NCI-H1694 (cell line): ENCODE measurements at places on chromosomes 7 and 10.

DNA sequence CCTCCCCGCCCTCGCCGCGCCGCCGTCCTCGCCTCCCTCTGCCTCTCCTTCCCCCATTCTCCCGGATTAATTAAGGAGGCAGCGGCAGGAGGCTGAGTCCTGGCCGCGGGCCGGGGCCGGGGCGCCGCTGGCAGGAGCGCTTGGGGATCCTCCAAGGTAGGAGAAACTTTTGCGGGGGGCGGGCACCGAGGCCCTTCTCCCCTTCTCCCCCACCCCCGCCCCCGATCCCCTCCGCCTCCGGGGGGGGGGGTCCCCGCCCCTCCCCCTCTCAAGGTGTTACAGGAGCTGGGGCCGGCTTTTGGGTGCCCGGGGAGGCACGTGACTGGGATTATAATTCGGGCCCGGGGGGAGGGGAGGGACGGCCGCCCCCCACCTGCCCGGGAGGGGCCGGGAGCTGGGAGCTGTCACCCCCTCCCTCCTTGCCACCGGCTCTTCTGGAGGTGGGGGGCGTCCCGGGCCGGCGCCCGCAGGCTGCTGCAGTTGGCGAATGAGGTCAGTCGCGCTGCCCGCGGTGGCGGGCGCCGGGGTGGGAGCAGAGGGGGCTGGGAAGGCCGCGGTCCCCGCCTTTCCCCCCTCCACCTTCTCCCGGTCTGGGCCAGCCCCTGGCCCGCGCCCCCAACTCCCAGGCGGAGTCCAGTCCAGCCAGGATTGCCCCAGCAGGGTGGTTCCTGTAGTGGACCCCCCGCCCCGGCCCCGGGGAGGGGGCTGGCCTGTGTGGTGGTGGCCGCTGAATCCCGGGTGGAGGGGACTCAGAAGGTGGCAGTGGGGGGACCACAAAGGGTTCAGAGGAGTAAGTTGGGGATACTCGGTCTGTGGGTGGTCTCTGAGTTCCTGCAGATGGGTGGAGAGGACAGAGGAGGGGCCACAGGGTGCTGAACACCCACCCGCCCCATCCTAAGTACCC lies 567 bp downstream of the GTF2IRD1 start:
- DNase-seq, result no peak

DNA sequence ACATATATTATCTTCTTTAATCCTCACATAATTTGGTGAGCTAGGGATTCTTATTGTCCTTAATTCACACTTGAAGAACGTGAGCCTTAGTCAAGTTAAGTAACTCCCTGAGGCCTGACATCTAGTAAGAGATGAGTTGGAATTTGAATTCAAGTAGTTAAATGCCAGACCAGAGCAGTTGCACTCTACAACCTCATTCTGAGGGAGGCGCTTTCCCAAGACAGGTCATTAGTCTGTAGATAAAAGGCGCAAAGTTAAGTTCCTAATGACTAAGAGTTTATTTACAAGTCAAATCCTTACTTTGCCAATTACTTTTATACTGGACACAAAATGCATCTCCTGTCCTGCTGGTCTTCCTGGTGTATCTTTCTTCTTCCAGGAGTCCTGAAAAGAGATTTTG lies 3.6 kb upstream of the EXOC6 start:
- DNase-seq, result no peak

DNA sequence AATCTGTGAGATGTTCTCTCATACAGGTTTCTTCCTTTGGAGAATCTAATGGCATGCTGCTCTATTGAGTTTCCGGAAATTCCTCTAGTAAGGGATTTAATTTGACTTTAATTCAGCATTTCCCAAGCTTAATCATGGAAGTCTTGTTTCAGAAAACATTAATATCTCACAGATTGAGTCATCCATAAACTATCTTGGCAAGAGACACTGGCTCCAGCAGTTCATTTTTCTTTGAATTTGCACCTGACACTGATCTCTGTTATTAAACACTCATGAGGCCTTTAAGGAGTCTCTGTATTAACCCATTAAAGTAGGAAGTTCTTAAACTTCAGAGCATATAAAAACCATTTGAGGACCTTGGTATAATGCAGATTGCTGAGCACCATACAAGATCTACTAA lies 3.6 kb upstream of the ITGB8 start:
- DNase-seq, result no peak

DNA sequence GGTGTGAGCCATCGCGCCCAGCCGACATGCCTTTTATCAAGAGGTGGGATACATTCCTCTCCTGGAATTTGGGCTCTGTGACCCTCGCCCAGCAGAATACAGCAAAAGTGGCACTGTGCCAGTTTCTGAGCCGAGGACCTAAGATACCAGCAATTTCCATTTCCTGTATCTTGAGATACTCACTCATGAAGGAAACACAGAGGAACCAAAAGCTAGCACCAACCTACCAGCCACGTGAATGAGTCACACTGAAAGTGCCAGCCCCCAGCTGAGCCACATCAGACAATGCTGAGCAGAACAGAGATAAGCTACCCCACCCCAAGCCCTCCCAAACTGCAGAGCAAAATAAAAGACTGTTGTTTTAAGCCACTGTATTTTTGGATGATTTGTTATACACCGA lies 56.3 kb downstream of the CACUL1 start:
- DNase-seq, result no peak

DNA sequence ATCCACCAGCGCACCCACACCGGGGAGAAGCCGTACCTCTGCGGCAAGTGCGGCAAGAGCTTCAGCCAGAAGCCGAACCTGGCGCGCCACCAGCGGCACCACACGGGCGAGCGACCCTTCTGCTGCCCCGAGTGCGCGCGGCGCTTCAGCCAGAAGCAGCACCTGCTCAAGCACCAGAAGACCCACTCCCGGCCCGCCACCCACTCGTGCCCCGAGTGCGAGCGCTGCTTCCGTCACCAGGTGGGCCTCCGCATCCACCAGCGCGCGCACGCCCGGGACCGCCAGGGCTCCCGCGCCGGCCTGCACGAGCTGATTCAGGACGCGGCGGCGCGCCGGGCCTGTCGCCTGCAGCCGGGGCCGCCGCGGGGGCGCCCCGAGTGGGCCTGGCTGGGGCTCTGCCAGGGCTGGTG lies 17.7 kb downstream of the ZNF775 start:
- no peak for DNase-seq

DNA sequence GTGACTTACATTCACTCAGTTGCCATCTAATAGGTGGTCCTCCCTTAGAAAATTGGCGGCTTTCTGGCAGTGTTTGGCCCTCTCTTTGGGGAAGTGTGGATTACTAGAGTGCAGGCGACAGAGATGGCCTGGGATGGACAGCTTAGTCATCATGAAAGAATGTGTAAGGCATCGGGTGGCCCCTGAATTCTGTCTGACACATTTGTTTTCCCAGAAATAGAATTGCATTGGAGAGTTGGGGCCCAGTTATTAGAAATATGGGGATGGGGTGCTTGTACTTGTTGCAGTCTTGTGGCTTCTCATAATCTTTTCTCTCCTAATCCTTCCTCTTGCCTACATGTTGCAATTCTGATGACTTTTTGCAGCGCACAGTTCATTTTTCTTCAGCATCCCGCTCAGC lies 13.8 kb downstream of the TCF7L2 start:
- no peak for DNase-seq

DNA sequence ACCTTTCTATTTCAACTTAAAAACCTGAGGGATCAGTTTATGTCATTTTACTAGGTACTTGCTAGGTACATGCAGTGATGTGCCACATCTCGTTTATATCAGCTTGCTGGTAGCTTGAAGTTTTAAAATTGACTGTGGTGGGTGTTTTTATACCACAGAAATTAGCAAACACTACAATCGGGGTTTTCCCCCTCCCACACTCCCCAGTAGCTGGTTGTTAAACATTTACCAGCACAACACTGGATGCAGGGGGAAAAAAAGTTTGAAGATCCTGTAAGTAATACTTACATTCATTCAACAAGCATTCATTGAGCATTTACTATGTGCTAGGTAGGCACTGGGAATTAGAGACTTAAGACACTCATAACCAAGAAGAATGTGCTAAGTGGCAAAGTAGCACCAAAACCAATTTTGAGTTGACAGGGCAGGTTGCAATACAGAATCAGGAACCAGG lies 32.6 kb downstream of the USP6NL start:
- no peak for DNase-seq

DNA sequence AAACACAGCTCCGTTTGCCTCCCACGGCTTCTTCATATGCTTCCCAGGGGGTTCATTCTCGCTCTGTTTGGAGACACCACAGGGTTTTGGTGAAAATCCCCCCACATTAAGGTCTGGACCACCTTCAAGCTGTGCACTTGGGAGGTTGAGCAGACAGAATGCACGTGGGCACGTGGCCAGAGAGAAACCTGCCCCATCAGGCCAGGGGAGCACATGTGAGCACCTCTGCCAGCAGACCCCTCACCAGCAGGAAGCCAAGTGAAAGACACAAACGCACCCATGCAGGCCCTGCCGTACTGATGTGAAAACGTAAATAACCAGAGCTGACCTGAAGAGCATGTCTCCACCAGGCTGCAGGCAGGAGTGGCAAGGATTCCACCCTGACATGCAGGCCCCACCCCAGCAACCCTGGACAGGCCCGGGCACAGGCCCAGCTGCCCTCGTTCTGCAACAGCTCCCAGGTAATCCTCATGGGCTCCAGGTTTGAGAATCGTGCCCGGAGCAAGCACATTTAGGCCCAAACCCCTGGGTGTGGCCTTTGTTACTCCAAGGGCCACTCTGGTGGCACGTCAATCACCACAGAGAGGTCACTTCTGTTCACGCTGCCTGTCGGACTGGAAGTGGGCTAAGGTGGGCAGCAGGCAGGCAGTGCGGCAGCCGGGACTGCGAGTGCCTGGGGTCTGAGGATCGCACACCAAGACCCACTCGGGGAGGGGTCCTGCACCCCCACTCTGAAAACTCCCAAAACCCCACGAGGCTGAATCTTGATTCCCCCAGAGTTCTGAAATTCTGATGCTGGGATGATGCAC lies 184.4 kb downstream of the PTPRN2 start:
- DNase-seq, result no peak

DNA sequence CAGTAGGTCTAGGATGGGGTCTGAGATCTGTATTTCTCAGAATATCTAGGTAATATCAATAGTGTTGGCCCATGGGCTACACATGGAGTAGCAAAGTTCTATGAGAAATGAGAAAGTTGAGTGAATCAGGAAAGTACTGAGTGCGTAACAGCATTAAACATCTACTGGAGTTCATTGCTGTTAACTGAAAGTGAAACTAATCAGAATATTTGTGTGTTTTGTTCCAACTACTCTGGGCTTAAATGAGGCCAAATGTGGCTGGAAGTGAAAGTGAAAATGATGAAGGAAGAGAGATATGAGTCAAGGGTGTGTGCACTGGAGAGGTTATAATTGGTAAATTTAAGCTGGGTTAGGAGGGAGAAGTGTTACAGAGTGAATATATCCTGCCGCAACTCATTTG lies 46.5 kb downstream of the TMEM106B start:
- no peak for DNase-seq

DNA sequence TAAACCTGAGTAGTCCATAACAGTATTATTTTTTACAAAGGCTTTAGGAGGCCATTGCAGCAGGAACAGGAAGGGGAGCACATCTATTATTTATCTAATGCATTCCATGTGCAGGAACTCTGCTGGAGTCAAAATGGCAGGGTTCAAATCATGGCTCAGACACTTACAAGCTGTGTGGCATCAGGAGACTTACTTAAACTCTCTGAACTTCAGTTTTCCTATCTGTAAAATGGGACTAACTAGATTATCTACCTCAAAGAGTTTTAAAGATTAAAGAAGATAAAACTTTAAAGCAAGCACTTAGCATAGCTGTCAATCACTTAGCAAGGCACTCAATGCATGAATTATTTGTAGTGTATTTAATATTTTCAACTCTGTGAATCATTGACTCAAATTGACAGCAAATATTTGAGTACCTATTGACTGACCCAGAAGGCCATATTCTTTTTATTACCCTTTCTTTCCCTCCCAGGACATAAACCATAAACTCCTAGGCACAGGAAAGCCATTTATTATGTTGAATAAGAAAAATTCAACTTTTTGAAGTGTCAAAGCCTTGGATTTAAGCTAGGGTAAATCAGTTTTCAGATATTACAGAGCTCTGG lies 115.8 kb upstream of the FAM204A start:
- no peak for DNase-seq

DNA sequence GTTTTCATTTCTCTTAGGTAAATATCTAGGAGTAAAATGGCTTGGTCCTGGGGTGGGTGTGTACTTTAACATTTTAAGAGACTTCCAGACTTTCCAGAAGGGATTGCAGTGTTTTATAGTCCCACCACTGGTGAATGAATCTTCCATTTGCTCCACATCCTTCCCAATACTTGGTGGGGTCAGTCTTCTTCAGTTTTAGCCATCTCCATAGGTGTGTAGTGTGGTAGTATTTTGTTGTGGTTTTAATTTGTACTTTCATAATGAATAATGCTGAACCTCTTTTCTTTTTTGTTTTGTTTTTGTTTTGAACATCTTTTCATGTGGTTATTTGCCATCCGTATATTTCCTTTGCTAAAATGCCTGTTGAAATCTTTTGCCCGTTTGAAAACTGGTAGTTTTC lies 86.4 kb downstream of the ANKRD61 start:
- no peak for DNase-seq

DNA sequence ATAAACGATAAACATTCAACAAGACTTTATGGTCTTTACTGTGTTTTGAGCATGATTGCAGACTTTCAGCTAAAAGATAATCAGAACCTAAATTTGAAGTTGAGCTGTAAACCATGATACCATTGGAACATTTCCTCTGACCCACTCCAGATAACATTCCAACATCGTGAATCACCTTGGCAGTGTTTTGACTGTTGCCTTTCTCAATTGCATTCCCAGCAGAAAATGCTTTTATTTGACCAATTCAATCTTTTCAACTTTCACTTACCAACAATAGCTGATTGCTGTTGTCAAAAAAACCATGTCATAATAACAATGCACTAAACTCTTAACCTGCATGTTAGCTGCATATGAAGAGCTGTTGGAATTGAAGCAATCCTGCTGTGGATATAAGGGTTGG lies 165.5 kb downstream of the MDFIC start:
- no peak for DNase-seq

GRCh38 chr7:44380831-44381493 lies 55.6 kb upstream of the CAMK2B start:
- no peak for DNase-seq

GRCh38 chr10:98267894-98268693 lies at the start of gene LOXL4:
LOXL4 (minus strand) TSS chr10:98268194; CDS start chr10:98263019, 5,175 bp downstream.
- no peak for DNase-seq

DNA sequence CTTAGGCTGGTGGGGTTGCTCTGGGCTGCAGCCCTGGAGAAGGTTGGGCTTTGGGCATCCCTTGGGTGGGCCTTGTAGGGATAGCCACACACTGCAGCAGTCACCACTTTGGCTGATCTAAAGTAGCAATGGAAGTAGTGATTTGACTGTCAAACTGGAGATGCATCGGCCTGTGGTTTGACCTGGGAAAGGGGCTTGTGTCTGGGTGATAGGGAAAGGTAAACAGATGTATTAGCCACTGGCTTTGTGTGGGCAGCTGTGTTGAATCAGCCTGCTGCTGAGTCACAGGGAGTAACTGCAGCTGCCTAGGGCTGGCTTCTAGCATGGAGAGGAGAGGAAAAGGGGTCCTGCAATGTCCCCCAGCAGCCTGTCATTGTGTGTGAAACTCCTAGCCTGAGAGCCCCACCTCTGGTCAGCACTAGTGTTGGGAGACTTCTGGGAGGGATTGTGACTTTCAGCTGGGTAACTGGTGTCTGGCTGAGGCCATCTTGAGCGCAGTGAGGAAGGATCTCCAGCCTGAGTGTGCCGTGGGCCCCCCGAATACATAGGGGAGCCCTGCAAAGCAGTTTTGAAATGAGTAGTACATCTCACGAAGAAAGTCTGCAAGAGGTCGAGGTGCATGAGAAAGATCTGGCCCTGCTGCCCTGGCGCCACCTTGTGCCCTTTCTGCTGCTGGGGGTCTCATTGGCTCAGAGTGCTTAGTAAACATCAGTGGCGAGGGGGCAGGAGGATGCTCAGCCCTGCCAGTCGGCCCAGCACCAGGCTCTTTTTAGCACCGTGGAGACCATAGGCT lies 117.3 kb downstream of the FANK1 start:
- DNase-seq, result no peak
